CD8-positive, alpha-beta memory T cell (primary cell): ENCODE measurements at places on chromosomes 6 and 20.

DNA sequence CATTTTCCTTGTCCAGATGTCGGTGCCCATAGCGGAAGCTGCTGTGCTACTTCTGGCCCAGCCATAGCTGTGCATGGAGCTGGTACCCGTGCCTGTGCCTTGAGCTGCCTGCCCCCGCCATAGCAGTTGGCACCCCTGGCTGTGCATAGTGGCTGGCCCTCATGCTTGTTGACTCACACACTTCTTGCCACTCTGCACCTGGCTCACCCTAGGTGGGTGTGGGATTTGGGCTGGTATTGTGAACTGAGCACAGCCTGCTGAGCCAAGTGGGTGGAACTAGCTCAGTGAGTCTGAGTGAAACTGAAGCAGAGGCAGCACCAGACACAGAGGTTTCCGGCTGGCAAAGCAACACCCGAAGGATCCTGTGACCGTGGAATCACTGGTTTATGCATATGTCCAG lies 689.5 kb upstream of the EYS start:
- H3K36me3 ChIP-seq = no peaks in the 10 kb centered on the region
- H3K4me1 ChIP-seq = no peaks in the 10 kb centered on the region
- H3K4me3 ChIP-seq = no peak overlapping the region
- DNase-seq = no peak
- no peak overlapping the region for H3K27ac ChIP-seq

DNA sequence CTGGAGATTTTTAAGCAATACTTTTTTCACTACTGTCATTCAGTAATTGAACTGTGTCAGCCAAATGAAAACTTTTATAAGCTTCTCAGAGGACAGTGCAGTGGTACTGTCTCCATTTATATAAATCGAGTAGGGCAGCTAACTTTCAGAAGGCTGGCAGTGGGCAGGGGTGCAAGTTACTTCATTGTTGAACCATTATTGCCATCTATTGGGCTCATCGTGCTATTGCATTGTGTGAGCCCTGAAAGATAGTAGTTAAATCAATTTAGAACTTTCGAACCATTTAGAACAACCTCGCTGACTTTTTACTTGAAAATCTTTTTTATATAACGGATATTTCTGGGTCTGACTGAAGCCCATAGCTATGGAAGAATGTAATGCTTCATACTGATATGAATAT lies 347.8 kb upstream of the PLCB4 start:
- DNase-seq = peak; percentile 2
- H3K36me3 ChIP-seq = no peaks in the 10 kb centered on the region
- no peaks in the 10 kb centered on the region for H3K27me3 ChIP-seq
- H3K4me3 ChIP-seq = no peak overlapping the region
- no peaks in the 10 kb centered on the region for H3K4me1 ChIP-seq

- no peak overlapping the region for H3K27ac ChIP-seq
- H3K36me3 ChIP-seq = no peaks in the 10 kb centered on the region
- no peak overlapping the region for H3K4me3 ChIP-seq
- H3K4me1 ChIP-seq = no peaks in the 10 kb centered on the region
Measured at GRCh38 chr6:138651491-138651890, 122.1 kb upstream of the CCDC28A start.

DNA sequence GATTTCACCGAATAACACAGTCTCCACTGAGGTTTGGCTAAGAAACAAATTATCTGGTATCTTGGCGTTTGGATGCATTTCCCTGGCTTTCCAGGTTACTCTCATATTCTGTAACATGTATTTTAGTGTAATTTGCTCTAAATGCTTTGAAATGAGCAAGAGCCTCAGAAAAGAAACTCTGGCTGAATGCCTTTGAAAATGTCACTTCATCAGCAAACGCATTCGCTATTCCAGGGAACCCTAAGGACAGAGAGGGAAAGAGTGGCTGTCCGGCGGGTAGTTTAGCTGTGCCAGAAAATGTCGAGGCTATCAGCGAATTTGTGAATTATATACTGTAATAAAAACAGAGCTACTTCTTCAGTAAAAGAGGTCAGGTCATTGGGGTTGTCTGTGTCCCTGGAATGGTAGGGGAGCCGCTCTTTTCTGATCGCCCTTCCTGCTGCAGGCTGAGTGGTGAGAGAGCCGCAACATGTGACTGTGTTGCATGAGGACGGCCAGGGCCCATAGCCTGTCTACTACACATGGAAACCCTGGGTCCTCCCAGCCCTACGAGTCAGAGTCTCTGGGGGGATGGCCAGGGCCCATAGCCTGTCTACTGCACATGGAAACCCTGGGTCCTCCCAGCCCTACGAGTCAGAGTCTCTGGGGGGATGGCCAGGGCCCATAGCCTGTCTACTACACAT lies 57.3 kb downstream of the SMOC2 start:
- DNase-seq = no peak
- H3K36me3 ChIP-seq = no peaks in the 10 kb centered on the region
- no peaks in the 10 kb centered on the region for H3K27me3 ChIP-seq
- no peaks in the 10 kb centered on the region for H3K4me1 ChIP-seq
- no peak overlapping the region for H3K27ac ChIP-seq

DNA sequence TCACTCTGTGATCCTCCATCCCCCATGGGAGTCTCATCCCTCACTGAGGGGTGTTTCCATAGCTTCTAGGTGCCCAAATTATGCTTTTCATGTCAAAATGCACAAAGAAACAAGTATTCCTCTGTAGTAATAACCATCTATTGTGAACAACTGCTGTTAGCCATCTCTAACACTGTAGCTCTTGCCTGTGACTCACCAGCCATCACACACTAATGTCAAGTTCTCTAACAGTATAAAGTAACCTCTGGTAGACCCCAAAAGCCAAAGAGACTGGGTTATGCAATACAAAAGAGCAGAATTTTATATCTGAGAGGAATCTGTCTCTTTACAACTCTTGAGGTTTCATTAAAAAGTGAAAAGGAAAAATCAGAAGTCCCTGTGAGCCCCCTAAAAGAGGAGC lies 25.4 kb upstream of the IYD start:
- no peaks in the 10 kb centered on the region for H3K4me1 ChIP-seq
- no peak for DNase-seq
- no peaks in the 10 kb centered on the region for H3K36me3 ChIP-seq
- H3K27ac ChIP-seq = no peak overlapping the region

DNA sequence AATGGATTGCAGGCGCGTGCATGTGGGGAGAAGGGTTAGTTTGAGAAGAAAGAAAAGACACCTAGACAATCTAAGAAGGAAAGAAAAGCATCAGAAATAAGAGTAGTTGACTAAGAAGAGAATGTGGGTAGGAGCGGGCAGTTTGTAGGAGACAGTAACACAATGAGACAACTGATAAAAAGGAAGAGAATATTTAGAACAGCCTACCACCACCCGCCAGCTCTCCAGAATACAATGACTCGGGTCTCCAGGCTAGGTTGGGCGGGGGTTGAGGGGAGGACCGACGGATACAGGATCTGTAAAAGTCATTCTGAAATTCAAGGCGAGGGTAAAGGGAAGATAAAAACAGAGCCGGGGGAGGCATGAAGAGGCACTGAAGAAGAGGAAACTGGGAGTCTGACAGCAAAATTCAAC lies 712 bp downstream of the ABHD16A start:
- no peak for DNase-seq
- no peaks in the 10 kb centered on the region for H3K27me3 ChIP-seq
- H3K27ac ChIP-seq = peak overlapping the region; percentile 98
- H3K4me3 ChIP-seq = peak overlapping the region; percentile 88
- H3K36me3 ChIP-seq = peaks cover 15% of the 10 kb centered on the region

DNA sequence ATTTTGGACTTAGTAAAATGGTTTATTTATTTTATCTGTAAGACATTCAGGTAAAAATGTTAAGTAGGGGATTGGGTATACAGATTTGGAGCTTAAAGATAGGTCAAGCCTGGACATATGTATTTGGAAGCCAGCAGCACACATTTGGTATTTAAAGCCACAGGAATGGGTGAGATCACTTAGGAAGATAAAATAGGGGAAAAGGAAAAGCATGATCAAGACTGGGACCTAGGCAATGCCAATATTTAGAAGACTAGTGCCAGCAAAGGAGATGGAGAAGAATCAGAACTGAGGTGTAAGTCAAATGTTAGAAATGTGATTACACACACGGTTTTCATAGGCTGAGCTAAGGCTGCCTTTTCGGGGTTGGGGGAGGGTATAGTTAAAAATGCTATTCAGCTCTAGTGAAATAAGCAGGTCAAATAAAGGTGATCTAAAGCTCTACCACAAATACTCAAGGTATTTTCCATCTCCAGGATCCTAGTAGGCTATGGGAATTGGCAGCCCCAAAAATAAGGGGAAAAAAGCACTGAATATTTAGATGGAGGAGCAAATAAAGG lies 20.6 kb downstream of the SLC2A12 start:
- no peaks in the 10 kb centered on the region for H3K4me1 ChIP-seq
- H3K36me3 ChIP-seq = no peaks in the 10 kb centered on the region
- H3K4me3 ChIP-seq = no peak overlapping the region
- no peak overlapping the region for H3K27ac ChIP-seq
- no peak for DNase-seq

GRCh38 chr6:13553646-13554045 lies 20.8 kb upstream of the SIRT5 start:
- H3K4me3 ChIP-seq = no peak overlapping the region
- H3K36me3 ChIP-seq = no peaks in the 10 kb centered on the region

DNA sequence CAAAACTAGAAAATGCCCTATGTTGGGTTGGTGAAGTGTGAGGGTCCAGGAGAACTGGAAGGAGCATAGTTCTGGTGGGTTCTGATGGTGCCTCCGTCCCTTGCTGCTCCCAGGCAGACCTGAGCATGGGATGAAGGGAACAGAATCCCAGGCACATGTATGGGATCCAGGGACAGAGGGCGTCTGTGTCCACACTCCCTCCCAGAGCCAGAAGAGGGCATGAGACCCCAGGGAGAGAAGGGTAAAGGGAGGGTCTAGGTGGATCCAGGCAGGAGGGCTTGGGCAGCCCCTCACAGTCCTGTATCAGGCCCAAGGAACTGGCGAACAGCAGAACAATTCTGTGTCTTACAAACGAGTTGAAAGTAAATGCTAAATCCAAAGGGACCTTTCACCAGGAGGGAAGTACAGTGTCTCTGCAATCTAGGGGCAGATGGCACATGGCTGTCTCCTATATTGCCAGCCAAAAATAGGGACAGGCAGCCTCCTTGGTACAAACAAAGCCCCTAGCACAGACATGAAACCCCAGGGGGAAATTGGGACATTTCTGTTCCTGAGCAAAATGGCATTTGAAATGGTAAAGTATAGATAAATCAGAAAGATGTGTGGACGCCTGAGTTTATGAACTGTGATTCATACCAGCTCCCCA lies 2.5 kb upstream of the BPIFA1 start:
- no peak overlapping the region for H3K27ac ChIP-seq
- no peak overlapping the region for H3K4me3 ChIP-seq
- no peaks in the 10 kb centered on the region for H3K4me1 ChIP-seq
- H3K36me3 ChIP-seq = no peaks in the 10 kb centered on the region
- H3K27me3 ChIP-seq = no peaks in the 10 kb centered on the region
- no peak for DNase-seq

- no peaks in the 10 kb centered on the region for H3K27me3 ChIP-seq
- no peak for DNase-seq
- peaks cover 67% of the 10 kb centered on the region for H3K4me1 ChIP-seq
- H3K36me3 ChIP-seq = no peaks in the 10 kb centered on the region
- H3K4me3 ChIP-seq = no peak overlapping the region
- no peak overlapping the region for H3K27ac ChIP-seq
Measured at GRCh38 chr20:41072190-41072863, 43.7 kb downstream of the TOP1 start.

DNA sequence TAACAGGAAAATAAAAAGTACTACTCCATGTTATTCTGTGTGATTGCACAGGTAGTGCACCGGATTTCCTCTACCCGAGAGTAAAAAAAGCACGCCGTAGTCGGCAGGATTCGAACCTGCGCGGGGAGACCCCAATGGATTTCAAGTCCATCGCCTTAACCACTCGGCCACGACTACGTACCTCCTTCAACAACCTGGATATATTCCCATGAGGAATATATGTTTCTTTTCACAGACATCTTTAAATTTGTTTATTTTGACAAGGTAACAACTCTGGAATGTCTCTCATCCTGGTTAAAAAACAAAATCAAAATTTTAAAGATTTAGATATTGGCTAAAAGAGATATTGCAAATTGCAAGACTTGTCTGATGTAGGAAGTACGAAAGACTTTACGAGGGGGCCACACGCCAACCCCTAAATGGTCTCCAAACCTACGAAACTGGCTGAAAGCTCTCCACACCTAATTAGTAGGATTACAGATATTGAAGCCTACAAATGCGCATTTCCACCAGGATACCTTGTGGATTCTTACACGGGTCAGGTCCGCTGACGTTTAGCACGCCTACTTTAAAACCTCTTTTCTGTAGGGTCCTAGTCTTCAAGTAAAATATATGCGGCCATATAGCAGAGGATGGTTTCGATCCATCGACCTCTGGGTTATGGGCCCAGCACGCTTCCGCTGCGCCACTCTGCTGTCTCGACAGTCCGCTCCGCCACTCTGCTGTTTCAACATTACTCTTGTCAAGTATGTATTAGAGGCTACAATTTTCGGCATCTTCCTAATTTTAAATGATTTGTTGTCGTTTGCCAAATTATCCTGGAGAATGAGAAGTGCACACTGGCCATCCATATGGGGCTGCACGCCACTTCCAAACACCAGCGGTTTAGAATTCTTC lies 52.2 kb upstream of the BTN3A2 start:
- H3K4me1 ChIP-seq = peaks cover 4% of the 10 kb centered on the region
- peak overlapping the region; percentile 89 for H3K4me3 ChIP-seq
- no peaks in the 10 kb centered on the region for H3K36me3 ChIP-seq
- no peaks in the 10 kb centered on the region for H3K27me3 ChIP-seq

DNA sequence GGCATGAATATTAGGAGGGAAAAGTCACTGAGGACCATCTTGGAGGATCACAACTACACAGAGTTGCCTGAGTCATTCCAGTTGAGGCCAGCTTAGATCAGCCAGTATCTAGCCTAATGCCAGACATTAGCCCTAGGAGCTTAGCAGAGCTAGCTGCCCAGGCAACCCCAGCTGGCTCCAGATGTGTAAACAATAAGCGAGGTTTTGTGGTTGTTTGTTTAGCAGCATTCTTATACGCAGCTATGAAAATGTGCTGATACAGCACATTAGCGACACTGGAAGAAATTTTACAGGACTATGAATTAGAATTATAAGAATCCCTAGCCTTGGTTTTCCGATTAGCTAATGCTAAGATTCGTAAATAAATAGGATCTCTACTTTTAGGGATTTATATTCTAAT lies 59.3 kb downstream of the BTBD3 start:
- DNase-seq = no peak
- H3K4me1 ChIP-seq = no peaks in the 10 kb centered on the region
- no peaks in the 10 kb centered on the region for H3K27me3 ChIP-seq
- H3K27ac ChIP-seq = no peak overlapping the region
- H3K4me3 ChIP-seq = no peak overlapping the region

DNA sequence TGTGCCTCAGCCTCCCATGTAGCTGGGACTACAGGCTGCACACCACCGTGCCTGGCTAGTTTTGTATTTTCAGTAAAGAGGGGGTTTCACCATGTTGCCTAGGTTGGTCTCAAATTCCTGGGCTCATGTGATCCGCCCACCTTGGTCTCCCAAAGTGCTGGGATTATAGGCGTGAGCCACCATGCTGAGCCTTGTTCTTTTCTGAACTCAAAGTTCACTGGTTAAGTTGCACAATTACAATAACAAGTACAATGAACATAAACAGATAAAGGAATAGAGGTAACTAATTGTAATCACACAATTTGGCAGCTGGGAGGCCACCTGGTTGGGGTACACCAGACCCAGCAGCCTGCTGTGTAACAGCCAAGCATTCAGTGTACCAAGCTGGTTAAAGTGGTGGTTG lies 6.7 kb downstream of the NUDT3 start:
- H3K4me3 ChIP-seq = no peak overlapping the region
- no peaks in the 10 kb centered on the region for H3K27me3 ChIP-seq
- no peaks in the 10 kb centered on the region for H3K36me3 ChIP-seq

GRCh38 chr6:46940433-46941226 lies 18.9 kb upstream of the ADGRF5 start:
- H3K4me1 ChIP-seq = no peaks in the 10 kb centered on the region
- no peak for DNase-seq
- H3K27me3 ChIP-seq = no peaks in the 10 kb centered on the region
- no peaks in the 10 kb centered on the region for H3K36me3 ChIP-seq
